A549 treated with DMSO at 1 μM for 4 hours (cell line): ENCODE measurements at places on chromosomes 16 and 17. TPM values are rescaled to one million over a fixed set of nuclear protein-coding genes. Genes with fewer than 3 reads are reported as not detected.

The TTC19 gene
- total RNA-seq = 45.1 to 49.9 TPM (median 46.4 TPM) in 5 replicates

The CDH13 gene
- total RNA-seq = 0.01 to 0.03 TPM in 2 of 5 replicates, not detected in the others

The ARHGDIA gene
- total RNA-seq = 502 to 666 TPM (median 606 TPM) in 5 replicates

The PABPN1L gene
- not detected in 5 replicates for total RNA-seq

The TLCD3A gene
- 54.6 to 62.6 TPM (median 57.9 TPM) in 5 replicates for total RNA-seq

The HOXB1 gene
- total RNA-seq = not detected in 5 replicates

The KRT24 gene
- total RNA-seq = not detected in 5 replicates

The MYH13 gene
- 0.01 TPM in 1 of 5 replicates, not detected in the others for total RNA-seq

The HAPSTR1 gene
- total RNA-seq = 29.0 to 33.5 TPM (median 30.5 TPM) in 5 replicates

The PLXDC1 gene
- 0.05 to 0.81 TPM (median 0.11 TPM) in 5 replicates for total RNA-seq

The TAT gene
- total RNA-seq = 0.05 to 0.11 TPM (median 0.07 TPM) in 3 of 5 replicates, not detected in the others

The AURKB gene
- 151 to 173 TPM (median 157 TPM) in 5 replicates for total RNA-seq

The RNF222 gene
- total RNA-seq = not detected in 5 replicates

The MYH8 gene
- total RNA-seq = not detected in 5 replicates

The LGALS9 gene
- total RNA-seq = 0.84 to 1.5 TPM (median 1.0 TPM) in 5 replicates

The ARL2BP gene
- total RNA-seq = 63.6 to 82.8 TPM (median 73.3 TPM) in 5 replicates

The PYY gene
- 0.17 TPM in 1 of 5 replicates, not detected in the others for total RNA-seq

The SLC47A1 gene
- total RNA-seq = 21.7 to 27.1 TPM (median 26.0 TPM) in 5 replicates

The FTO gene
- total RNA-seq = 26.4 to 39.8 TPM (median 35.1 TPM) in 5 replicates

The ODAD4 gene
- 1.1 to 1.7 TPM (median 1.4 TPM) in 5 replicates for total RNA-seq

The ST6GALNAC1 gene
- 0.15 to 0.44 TPM (median 0.30 TPM) in 4 of 5 replicates, not detected in the other for total RNA-seq

The SLC13A2 gene
- 0.06 to 0.12 TPM (median 0.09 TPM) in 5 replicates for total RNA-seq

The NPIPA1 gene
- 31.2 to 51.6 TPM (median 49.4 TPM) in 5 replicates for total RNA-seq

The MYCBPAP gene
- 0.07 to 1.0 TPM (median 0.45 TPM) in 5 replicates for total RNA-seq

The NUP93 gene
- total RNA-seq = 90.0 to 103 TPM (median 96.8 TPM) in 5 replicates

The NUDT21 gene
- total RNA-seq = 111 to 132 TPM (median 118 TPM) in 5 replicates

The NKD1 gene
- total RNA-seq = 0.10 to 0.68 TPM (median 0.27 TPM) in 5 replicates

The AOC3 gene
- 0.99 to 2.0 TPM (median 1.5 TPM) in 5 replicates for total RNA-seq

The CNGB1 gene
- 0.08 to 0.39 TPM (median 0.09 TPM) in 5 replicates for total RNA-seq
